Activated CD8-positive, alpha-beta memory T cell treated with anti-CD3 and anti-CD28 coated beads, Interleukin-2, amount 50 U/mL, for 48 hours (primary cell): ENCODE measurements at places on chromosomes 12 and 14.

GRCh38 chr14:79011920-79012204 is 841.7 kb downstream of the NRXN3 start:
- DNase-seq = no peak

DNA sequence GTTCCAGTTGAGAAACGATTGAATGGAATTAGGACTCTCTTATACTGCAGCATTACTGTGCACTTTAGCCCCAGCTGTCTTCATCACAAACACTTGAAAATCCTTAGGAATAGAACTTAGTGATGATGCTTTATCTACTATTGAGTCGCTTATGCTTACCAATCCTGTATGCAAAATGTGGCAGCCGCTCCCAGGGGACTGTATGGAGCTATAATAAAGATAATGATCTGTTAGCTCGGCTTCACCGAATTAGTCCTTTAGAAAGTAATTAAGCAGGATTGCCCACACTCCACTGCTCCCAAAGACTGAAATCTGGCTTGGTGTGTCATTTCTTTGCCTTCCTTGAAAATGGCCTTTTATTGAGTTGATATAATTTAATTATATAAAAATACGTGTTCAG is 10.6 kb downstream of the EML1 start:
- no peak for DNase-seq

GRCh38 chr12:33486058-33486457 is 46.4 kb upstream of the SYT10 start:
- DNase-seq = no peak

- no peak for DNase-seq
Measured at GRCh38 chr12:94545935-94546771, 86.5 kb upstream of the CEP83 start.

- DNase-seq = no peak
Measured at GRCh38 chr14:69346710-69347109, 51.4 kb downstream of the ERH start.

DNA sequence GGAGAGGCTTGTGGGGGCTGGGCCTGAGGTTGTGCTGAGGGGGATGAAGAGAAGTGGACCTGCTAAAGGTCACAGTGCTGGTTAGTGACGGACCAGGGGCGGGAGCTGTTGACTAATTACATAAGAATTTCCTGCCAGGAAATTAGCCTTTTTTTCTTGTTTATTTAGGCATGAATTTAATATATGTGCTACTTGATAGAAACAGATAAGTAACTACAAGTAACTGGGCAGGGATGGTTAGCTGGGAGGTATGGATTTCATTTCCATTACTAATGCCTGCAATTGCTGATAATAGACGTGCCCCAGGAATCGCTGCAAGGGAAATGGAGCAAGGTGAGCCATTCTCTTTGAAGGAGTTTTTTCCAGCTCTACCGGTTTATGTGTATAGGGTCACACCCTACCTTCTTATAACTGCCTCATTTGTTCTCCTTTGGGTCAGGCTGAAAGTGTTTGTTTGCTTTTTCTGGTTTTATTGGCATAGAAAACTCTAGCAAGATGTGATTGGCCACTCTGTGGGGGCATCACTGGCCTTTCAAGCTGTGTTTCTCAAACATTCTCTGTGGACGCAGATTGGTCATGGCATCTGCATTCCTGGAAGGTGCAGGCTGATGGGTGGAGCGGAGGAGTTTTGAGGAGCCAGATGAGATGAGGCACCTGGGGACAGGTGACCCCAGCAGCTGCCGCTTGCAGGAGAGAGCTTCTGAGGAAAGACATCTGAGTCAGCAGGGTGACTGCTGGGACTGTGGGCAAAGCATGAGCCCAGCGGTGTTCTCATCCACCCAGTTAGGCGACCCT is 19.0 kb upstream of the GPRC5A start:
- no peak for DNase-seq

- no peak for DNase-seq
Measured at GRCh38 chr14:60707858-60708257, 16.3 kb downstream of the SIX4 start.

GRCh38 chr14:68947802-68948201 is 31.3 kb downstream of the ACTN1 start:
- no peak for DNase-seq

DNA sequence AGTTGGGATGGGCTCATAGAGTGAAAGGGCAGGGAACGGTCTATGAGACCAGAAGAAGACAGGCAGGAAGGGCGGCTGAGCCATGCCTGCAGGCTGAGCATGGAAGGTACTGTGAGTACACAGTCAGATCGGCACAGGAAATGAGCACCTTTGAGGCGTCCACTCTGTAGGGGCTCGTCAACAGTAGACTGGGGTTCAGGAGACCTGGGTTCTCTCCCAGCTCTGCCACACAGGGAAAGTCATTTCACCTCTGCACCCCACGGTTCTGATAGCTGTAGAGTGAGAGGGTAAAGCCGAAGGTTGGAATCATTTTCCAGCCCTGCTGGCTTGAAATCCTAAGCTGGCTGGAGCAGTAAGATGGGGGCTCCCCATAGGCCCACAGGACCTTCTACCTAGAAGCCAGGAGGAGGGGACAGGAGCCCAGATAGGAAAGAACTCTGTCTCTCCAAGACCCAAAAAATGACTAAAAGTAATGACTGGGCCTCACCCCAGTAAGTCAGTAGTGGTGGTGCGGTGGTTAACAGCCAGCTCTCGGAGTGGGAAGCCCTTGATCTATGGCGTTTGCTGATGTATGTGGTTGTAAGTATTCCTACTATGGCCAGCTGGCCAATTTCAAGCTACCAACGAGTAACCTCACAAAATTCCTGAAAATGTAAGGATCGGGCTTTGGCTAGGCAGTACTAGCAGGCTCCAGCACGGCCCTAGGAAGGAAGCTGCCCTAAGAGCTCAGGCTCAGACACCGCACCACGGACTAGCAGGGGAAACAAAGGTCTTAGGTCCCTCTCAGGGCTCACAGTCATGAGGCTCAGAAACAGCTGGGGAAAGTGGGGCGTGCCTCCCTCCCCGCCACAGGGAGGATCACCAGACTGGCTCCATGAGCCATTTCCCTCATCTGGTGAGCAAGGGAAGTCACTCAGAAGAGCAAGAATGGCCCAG is 10.3 kb upstream of the CD27 start:
- peak; percentile 67 for DNase-seq

DNA sequence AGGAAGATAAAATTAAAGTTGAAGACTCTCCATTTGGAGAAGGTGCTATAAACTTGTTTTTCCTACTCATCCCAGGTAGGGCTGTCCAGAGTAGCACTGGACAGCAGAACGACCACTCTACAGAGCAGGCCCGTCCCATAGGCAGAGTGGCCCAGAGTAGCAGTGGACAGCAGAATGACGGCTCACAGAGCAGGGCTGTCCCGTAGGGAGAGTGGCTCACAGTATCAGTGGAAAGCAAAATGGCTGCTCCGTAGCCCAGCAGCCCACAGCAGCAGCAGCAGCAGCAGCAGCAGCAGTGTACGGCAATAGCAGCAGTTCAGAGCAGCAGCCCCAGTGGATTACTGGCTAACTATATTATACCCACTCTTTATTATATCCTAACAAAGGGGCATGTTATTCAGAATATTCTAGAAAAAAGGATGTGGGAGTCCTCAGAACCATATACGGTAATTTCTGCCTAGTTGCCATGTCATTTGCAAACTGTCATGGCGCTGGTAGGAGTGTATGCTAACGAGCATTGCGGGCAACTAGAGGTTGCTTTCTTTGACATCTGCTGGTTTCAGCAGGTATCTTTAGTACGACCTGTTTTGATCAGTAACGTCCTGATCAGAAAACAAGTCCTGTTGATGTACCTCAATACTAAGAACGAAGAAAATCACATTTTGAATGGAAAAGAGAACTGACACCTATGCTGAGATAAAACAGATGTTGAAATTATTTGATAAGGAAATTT is 567.3 kb downstream of the SLC16A7 start:
- no peak for DNase-seq

DNA sequence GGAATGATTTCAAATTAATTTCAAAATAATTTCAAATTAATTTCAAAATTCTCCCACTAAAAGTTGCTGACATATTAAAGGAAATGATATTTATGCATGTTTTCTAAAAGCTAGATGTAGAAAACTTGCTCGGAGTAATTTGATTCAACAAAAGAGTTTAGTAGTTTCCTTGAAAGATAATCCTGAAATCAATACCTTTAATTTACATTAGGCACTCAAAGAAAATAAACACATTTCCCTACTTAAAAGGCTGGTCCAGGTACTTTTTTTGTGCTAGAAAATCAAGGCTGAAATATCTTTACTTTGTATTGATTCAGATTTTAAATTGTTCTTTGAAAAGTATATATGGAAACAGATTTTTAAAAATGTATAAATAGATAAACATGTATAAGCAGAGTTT is 370.5 kb downstream of the RAD51B start:
- no peak for DNase-seq

- DNase-seq = no peak
Measured at GRCh38 chr12:13627536-13627935, 353.9 kb downstream of the GRIN2B start.

DNA sequence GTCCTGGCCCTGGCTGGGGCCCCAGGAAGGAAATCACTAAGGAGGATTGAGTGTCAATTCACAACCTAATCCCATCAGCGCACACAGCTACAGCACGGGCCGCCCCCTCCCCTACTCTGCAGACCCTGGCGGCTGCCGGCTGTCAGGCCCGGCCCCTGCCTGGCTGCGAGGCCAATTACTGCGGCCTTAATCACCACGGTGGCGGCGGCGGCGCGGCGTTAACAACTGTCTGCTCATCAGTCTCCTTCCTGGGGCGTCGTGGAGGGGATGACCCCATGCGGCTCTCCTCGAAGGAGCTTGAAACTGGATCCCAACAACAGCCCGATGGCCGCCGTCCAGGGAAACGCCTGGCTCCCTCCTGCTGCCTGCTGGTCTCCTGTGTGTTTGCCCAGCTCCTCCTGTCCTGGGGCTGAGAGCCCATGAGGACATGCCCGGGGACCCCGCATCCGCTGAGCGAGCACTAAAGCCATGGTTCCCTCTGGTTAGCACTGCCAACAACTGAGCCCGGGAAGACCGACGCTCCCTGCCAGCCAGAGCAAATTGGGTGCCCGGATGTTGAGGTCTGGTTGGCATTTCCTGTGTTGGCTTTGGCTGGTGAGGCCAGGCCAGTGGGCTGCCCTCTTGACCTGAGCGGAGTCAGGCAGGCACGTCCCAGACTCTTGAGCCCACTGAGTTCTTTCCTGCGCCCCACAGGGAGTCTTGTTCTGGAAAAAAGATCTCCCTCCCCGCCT is 21.8 kb upstream of the EIF2B2 start:
- peak; percentile 43 for DNase-seq

DNA sequence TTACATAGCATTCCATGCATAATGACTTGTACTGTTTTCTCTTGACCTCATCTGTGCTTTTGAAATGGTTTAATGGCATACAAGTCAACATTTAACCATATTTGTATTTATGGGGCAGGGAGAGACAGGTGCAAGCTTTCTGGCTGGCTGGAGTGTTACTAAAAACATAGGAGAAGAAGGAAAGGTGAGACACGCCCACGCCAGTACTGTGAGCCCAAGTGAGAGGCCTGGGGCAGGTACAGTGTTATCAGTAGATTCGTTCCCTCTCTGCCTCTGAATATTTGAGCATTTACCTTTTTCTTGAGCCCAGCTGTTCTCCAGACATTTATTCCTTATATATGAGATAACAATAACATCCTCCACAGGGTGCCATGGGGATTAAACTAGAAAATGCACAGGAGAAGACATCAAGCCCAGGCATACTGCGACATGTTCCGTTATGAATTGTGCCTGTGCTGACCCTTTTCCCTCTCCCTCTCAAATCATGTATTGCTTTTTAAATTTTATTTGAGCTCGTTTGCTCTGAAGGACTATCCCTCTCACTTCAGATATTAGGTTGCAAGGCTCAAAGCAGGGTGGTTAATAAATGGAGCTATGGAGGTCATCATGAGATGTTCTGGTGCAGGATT is 34.6 kb upstream of the TUBA1C start:
- no peak for DNase-seq

GRCh38 chr12:54240971-54241588 is 38.8 kb downstream of the CBX5 start:
- no peak for DNase-seq

DNA sequence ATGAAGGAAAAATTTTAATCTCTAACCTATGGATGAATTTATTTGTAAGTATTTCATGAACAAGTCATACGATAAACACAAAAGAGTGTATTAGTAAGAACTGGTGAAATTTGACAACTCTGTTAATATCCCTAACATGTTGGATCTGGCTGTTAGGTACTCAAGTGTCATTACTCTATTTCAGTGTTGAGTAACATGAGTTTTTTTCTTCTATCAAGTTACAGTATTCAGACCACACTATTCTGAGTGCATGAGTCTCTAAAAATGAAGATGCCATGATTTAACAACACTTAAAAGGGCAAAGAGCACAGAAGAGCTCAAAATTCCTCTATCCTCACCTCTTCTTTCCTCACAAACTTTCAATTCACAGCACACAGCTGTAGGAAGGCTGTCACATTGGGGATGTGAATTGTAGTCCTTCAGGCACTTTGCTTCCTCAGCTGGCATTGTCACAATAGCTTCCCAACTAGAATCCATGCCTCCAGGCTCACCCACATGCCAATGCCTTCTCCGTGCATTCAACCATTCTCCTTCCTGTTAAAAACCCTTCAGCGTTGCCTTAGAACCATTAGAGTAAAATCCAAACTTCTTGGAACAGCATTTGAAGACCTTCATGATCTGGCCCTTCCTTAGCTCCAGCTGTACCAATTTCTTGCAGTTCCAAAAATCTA is 73.7 kb upstream of the DBX2 start:
- no peak for DNase-seq

DNA sequence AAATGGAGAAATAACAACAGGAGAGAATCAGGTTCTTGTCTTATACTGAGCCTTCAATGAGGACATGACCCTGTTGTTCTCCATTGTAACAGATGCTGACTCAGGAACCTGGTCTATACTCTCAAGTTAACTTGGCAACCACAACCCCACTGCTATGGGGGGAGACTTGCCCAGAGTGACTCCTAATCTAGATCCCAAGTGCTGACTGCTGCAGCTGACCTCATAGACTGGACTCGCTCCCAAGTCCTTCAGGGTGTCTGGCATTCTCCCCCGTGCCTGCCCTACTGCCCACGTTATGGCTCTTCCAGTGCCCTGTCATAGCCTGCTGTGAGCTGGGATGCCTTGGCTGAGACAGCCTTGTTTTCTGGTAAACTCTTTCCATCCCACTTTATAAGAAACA is 37.1 kb downstream of the NID2 start:
- no peak for DNase-seq

DNA sequence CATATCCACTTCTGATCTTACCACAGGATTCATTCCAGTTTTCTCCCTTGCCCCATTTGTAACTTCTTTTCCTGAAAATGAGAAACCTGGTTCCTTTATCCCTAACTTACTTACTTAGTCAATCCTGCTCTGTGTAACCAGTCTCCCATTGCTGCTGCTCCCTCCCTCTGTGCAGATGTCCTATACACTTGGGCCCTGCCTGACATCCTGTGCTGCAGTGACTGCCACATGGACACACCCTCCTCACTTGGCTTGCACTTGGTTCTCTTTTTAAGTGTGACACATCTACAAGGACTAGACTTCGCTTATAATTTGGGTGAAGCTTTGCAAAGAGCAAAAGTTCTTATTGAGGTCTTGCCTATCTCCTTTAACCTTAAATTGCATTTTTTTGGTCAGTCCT is 51.4 kb downstream of the FGD4 start:
- DNase-seq = no peak
